ENCODE measurements at places on chromosomes 11 and 22.

DNA sequence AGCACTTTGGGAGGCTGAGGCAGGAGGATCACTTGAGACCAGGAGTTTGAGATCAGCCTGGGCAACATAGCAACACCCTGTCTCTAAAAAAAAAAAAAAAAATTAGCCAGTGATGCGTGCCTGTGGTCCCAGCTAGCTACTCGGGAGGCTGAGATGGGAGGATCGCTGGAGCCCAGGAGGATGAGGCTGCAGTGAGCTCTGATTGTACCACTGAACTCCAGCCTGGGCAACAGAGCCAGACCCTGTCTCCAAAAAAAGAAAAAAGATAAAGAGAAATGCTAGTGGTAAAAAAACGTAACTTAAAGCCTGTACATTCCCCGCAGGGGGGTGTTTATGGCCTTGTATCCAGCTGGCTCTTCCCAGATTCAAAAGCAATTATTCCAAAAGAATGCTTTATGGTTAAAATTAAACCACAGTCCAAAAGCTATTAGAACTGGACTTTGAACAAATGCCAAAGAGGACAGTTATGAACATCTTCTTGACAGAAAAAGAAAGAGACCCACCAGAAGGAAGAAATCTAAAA, 16.4 kb upstream of the SNX32 start:
- DNase-seq, result no peak

- no peak for DNase-seq
Observed at GRCh38 chr11:130710497-130711012, 205.7 kb downstream of the SNX19 start.

- no peak for DNase-seq
Observed at GRCh38 chr11:35146711-35147110, 7.7 kb downstream of the CD44 start.

GRCh38 chr22:44214764-44215163, 34.0 kb downstream of the PARVG start:
- DNase-seq, result no peak

- DNase-seq, result no peak
Observed at GRCh38 chr22:37518509-37519267, 527 bp downstream of the CARD10 start.

GRCh38 chr11:104852811-104853210, 45.4 kb downstream of the CASP12 start:
- DNase-seq, result no peak

DNA sequence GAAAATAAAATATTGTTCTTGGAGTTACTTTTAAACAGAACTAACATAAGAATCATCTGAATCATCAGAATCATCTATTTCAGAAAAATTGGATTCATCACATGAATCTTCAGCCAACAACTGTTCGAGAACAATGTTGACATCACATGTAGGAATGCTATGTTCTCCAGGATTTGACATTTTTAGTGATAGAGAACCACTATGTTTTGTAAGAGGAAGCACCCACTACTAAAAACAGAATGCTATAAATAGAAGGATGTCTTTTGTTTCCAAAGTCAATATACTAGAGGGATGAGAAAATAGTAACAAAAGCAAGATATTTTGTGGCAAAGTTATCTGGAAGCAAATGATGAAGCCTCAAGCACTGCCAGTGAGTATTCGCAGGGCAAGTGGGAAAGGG, 263.4 kb upstream of the DDI1 start:
- no peak for DNase-seq
